ENCODE measurements at places on chromosomes 2 and 18.

GRCh38 chr2:80548469-80548868 lies 243.9 kb upstream of the LRRTM1 start:
- DNase-seq: no peak

- no peak for DNase-seq
Observed at GRCh38 chr2:134570676-134571075, 148.1 kb downstream of the TMEM163 start.

DNA sequence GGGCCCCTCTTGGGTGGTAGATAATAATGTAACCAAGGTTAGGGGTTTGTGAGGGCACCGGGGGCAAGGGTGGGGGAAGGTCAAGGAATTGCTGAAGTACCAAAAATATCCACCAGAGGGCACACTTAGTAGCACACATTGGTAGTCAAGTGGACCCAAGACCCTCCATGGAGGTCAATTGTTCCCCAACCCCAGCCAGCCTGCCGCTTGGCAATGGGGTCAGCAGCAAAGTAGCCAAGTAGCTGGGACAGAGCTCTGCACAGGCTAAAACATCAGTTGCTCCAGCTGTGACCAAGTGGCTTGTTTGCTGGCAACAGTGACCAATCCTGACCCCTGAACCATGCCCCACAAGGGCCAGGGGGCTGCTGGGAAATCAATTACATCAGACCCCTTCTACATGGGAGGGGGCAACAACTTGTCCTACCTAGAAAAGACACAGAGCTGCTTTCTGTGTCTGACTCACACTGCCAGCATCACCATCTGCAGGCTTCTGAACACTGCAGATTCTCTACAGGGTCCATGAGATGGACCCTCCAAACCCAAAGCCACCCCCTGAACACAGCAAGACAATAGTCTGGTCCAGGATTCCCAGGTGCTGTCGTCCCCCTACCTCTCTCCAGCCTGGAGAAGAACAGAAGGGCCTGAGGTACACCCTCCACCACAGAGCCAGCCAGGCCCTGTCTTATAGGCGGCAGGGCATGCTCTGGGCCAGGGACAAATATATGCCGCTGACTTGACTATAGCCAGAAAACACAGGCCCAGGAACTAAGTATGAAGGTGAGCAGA lies 76.0 kb downstream of the EMX1 start:
- DNase-seq: no peak

GRCh38 chr2:145411493-145411892 lies 891.6 kb upstream of the ZEB2 start:
- no peak for DNase-seq

DNA sequence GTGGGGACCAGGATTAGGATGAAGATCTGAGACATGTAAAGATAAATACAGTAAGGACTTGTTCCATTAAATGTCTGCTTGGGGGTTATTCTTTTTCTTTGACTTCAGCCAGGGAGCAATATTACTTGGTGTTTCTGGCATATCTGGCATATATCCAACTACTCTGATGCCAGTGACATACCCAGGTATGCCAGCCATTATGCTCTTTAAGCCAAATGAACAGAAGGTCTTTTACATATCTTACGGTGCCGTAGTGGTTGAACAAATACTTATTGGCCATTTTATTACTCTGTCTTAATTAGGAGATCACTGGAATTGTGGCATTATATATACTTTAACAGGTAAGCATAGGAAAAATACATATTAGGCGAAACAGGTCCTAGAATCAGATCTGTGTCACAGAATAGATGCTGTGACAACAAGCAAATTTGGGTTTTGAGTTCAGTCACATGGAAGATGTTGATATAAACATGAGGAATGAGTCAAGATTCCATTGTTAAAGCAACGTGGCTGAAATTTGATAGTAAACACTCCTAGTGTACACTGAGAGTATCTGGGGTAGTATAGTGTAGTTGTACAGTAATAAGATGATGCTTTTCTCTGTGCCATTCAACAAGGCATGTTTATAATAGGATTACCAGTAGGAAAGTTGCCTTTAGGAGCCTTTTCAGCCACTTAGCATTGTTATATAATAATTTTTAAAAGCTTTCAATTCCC lies 62.6 kb downstream of the KCTD18 start:
- DNase-seq: no peak

- DNase-seq: no peak
Observed at GRCh38 chr2:101812226-101812625, 114.7 kb downstream of the MAP4K4 start.

DNA sequence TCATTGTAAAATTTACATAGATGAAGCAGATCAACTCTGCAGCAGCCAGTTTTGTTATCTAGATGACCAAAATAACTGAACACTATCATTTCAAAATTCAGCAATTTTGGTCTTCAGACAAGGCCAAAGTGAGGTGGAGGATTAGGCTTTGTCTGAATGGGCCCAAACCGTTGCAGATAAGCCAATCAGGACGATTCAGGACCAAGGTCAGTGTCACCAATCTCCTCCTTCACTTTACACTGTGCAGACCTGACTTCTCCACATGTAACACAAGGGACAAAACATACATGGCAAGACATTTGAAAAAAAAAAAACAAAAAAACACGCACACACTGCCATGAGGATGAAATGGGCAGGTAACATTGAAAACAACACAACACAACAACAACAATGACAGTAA lies 211.2 kb downstream of the NAPG start:
- DNase-seq: no peak

DNA sequence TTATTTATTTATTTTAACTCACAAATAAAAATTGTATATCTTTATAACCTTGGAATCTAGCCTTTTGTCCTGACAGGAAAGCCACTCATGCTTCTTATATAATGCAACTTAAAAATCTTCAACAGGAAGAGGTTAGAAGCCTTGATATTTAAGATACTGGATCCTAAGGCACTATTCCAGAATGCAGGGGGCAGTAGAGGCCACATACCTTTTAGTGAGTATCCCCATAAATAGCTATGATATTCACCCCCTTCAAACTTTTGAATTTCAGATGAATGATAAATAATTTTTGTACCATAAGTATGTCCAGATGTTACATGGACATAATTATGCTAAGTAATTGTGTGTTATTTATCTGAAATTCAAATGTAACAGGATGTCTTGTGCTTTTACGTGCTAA lies 592.7 kb upstream of the VRK2 start:
- DNase-seq: no peak

- peak; percentile 34 for DNase-seq
Observed at GRCh38 chr2:46179037-46179621, 118.1 kb upstream of the EPAS1 start.

DNA sequence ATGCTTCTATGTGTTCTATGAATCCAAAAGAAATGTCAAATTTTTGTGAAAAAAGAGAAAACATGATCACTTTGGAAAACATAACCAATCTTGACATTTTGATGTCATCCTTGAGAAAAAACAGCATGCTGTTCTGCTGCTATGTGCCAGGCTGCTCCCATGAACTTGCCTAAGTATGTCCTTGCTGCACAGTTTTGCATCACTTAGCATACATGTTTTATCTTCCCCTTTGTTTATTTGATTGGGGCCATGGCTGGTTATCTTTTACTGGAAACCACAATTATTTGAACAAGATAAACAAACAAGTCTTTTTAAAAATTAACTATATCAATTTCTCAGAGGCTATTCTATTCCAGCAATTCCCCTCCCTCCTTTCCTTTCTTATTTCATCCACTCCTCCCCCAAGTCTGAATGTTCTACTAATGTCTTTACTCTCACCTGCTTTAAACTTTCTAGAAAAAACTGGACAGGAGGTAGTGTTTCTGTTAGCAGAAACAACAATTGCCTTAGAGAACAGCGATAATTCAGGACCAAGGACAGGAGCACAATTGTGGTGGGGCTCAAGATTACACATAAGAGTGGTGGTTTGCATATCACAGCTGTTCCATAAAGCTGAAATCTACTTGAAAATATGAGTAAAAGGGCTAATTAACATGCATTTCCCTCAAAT lies 6.7 kb downstream of the AOX1 start:
- DNase-seq: no peak

GRCh38 chr2:85166021-85166420 lies 32.8 kb downstream of the TCF7L1 start:
- DNase-seq: no peak

- no peak for DNase-seq
Observed at GRCh38 chr18:5305835-5306234, 10.3 kb upstream of the ZBTB14 start.

- no peak for DNase-seq
Observed at GRCh38 chr2:71125506-71126294, 4.3 kb downstream of the MCEE start.

- no peak for DNase-seq
Observed at GRCh38 chr2:103161456-103162289, 399.8 kb downstream of the TMEM182 start.

GRCh38 chr2:20507166-20507692 lies 60.4 kb downstream of the RHOB start:
- DNase-seq: no peak

DNA sequence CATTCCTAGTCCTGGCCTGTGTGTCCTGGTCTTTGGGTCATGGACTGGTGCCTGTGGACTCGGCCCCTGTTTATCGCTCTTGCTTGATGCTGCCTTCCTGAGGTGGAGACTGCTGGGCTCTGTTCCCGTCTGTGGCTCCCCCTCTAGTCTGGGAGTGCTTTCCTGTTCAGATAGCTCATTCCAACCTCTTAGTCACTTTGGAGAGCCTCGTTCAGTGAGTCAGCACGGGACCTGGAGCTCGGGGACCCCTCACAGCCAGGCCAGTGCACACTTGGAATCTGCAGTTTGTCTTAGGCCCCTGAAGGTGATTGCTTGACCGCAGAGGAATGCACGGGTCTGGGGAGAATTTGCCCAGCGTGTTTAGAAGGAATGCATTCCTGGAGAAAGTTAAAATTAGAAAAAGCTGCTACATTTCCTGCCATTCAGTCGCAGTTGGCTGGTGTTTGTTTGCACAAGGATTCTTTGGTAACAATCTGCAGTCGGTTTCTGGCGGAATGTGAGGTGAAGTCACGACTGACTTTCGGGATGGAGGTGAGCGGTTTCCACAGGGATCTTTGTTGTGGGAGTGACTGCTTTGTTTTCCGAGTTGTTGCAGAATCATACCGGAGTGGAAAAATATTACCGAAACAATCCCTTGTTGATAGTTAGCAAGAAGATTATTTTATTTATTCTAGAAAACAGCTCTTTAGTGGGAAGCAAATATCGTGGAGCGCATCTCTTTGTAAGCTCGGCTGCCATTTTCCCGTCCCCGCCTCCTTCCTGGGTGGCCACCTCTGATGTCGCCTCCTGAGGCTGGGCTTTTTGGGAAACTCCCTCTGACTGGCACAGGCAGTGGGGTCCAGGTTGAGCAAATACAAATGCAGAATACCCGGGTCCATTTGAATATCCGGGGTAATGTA lies 29.6 kb downstream of the SH3BP4 start:
- DNase-seq: no peak

GRCh38 chr2:46601328-46601963 lies 122.1 kb downstream of the TMEM247 start:
- no peak for DNase-seq

DNA sequence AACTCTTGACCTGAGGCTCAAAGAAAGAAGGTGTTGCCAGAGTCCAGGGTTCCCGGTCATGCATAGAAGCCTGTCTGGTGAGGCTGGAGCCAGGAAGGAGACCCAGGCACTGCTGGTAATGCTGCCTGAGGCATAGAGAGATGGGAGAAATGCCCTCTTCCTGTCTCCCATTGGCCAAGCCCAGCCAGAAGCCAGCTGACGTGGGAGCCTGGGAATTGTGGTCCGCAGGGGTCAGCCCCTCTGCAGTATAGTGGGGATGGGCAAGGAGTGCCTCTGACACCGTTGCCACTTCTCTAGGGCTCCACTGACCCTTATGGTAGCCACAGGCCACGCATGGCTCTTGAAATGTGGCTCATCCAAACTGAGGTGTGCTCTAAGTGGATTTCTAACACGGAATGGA lies 95.7 kb downstream of the CTIF start:
- no peak for DNase-seq

DNA sequence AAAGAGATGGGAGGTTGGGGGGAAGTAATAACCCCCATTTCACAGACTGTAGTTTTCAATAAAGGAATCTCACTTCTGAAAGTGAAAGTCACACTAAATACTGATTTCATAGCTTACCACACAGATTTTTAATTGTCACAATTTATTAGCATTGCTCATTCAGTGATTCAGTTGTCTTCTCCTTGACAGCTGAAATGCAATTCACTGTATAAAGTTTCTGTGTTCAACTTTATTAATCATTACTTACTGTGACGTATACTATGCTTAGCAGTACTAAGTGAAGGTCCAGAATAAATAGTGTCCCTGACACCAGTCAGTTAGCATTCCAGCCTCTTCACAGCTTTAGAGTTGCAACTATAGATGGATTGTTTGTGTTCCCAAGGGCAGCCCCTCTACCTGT lies 324.1 kb upstream of the CRIM1 start:
- no peak for DNase-seq

DNA sequence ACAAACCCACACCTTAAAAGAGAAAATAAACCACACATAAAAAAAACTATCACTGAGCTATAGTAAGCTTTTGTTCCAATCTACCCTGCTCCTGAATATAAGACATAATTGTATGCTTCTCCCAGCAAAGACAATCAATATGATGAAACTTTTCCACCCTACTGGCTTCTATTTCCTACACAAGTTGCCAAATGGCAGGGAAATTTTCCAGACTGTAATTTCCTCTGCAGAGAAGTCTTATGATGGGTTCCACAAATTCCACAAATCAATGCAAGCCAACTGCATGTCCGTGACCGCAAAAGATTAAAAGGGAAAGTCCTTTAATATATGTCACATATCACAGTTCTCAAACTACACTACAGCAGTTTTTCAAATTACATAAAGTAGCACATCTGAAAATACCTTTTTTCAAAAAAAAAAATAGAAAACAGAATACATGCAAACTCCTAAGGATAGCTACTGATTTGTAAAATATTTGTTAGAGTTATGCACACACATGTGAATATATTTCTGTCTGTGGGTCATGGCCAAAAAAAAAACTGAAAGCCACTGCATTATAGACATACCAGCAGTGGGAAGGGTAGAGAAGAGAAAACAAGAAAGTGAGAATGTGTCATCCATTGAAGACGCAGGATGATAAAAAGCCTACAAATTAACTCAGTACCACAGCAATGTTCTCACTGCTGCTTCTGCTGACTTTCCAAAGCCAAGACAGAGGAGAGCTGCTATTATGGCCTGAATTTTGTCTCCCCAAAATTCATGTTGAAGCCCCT lies 61.4 kb downstream of the RPL31 start:
- no peak for DNase-seq

DNA sequence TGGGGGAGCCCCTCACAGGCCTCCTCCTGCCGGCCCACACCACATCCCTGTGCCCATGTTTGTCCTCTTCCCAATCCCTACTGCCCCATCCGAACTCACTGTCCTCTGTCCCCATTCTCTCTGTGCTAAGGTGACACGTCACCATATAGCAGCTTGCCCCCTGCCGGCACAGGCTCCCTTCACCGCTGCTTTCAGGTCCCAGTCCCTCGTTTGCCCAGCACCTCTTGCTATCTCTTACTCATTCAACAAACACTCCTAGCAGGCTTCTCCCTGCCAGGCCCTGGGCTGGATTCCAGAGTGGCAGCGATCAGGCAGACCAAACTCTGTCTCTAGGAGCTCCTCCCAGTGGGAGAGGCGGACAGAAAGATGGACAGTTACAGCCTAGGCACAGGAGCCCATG lies 74.3 kb downstream of the TFCP2L1 start:
- DNase-seq: no peak

DNA sequence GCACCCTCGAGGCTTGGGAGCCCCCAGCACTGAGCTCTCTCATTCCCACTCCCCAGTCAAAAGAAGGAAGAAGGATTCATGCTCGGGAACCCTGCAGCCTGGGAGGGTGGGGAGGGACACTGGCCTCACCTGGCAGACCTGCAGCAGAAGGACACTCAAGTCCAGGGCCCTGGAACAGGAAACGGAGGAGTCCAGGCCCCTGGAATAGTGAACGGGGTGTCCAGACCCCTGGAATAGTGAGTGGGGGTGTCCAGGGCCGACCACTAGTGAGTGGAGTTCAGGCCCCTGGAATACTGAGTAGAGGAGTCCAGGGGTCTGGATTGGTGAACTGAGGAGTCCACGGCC lies 292.5 kb downstream of the NDUFA10 start:
- no peak for DNase-seq

Measured in activated CD8-positive, alpha-beta memory T cell treated with anti-CD3 and anti-CD28 coated beads for 1 hour (primary cell).